ENCODE measurements at places on chromosomes 5 and 9.

- no peak for DNase-seq
Observed at GRCh38 chr5:121851643-121852574, at the start of gene FTMT. FTMT (plus strand) TSS chr5:121851882; CDS start chr5:121851964, 82 bp downstream.

DNA sequence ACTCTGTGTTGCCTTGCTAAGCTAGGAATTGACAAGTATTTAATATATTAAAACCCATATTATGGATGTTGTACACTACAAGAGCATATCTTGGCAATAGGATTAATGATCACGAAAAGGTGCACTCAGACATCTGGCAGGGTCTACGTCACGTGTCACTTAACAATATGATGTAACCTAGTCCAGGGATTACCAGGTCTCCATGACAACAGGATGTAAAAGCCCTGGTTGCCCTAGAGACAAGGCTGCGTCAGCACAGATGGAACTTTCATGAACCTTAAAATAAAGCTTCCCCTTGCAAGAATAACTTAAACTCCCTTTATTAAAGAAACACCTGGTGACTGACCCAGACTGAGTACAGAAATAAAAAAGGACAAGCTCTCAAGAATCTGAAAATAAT lies 717.8 kb downstream of the CDH18 start:
- DNase-seq, result no peak

DNA sequence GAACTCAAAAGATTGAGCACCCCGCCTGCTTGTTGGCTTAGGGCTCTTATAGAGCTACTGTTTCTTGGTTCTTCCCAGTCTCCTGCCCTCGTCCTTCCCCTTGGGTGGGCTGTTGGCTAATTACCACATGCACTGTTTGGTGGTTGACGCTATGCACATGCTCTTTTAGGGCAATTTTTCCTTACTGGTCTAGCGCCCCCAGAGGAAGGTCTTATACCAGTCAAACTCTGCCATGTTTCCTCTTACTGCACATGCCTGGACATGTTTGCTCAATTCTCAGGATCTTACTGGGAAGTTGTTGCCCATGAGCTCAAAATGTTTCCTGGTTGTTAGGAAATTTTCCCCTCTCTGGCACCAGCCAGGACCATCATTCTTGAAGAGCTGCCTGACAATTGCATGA lies 101.9 kb downstream of the SLC28A3 start:
- DNase-seq, result no peak

GRCh38 chr9:119588874-119589744 lies 219.9 kb upstream of the BRINP1 start:
- DNase-seq, result no peak

GRCh38 chr5:1255081-1255561 lies 29.9 kb downstream of the SLC6A18 start:
- no peak for DNase-seq

DNA sequence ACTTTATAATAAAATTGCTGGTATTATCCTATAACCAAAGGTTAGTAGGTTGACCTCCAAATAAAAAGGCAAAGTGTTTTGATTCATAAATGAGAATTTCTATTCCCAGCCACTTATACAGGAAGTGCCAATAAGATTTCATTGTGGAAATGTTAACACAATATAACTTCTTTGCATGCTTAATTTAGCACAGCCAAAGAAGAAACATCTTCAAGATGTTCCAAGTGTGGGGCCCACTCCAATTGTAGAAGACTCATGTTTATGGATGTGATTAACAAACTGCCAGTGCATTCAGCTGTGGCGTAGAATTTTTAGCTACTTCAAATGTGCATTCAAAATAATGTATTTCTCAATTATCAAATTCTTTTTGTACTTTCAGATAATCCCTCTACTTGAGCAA lies 402.3 kb downstream of the DEPDC1B start:
- no peak for DNase-seq

DNA sequence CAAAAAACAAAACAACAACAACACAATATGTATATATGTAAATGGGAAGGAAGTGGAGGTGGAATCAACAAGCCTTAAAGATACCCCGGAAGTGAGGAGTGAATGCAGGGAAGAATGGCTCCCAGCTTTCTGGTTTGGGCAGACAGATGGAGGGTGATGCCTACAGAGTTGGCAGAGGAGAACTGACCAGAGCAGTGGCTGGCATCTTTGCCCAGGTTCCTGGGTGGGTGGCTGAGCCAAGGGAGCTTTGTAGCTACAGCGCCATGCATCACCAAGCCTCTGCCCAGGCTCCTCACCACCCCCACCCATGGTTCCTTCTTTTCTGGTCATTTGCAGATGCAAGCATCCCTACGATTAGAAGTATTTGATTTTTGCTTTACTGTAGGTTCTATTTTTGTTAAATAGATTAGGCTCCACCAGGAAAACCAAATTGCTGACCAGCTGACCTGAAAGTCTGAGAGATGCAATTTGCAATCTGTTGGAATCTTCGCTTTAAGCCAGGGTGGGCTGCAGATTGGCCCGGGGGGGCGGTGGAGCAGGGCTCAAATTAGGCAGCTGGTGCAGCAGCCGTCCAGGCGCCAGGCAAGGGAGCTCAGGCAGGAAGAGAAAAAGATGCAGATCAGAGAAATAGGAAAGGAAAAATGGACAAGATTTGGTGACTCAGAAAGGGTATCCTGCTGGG lies 163.3 kb upstream of the TBC1D2 start:
- DNase-seq, result no peak

All from NCI-H2029 (cell line).